ENCODE measurements at places on chromosomes 12 and 14.

- no peak for DNase-seq
Measured at GRCh38 chr12:111580737-111581136, 18.4 kb downstream of the ATXN2 start.

DNA sequence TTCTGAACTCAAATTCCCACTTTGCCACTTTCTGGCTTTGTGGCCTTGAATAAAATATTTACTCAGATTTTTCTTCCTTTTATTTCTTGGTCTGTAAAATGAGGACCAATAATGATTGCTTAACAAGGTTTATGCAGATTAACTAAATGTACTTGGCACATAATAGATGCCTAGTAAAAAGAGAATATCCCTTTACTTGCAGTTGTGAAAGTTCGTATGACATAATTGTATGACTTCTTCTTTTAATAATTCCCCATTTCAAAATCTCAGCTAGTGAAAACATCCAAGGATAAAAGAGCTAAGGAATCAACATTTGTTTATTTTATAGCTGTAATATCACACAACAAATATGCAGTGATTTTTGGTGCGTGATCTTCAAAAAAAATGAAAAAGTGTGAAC, 215.6 kb upstream of the ATP2B1 start:
- no peak for DNase-seq

GRCh38 chr12:32505067-32505945, 105.9 kb downstream of the FGD4 start:
- no peak for DNase-seq

GRCh38 chr14:35287431-35288013, 4.7 kb upstream of the PSMA6 start:
- DNase-seq, result no peak

- DNase-seq, result no peak
Measured at GRCh38 chr12:74293689-74294131, 243.9 kb upstream of the ATXN7L3B start.

DNA sequence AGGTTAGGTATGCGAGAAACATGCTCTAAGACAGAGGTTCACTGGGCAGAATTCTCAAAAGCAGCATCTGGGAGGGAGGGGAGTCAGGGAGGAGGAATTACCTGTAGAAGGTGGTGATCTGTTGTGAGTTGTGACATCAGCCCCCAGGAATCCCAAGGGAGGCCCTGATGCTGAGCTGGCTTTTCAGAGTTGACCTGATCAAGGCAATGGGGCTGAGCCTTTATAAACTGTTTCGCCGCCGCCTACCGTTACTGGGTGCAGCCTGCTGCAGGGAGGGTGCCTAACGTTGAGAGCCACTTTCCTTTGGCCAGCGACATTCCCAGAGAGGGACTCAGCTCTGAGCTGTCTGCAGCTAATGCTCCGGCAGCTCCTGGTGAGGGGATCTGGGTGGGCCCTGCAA, 257.9 kb upstream of the TMEM132C start:
- DNase-seq, result no peak

DNA sequence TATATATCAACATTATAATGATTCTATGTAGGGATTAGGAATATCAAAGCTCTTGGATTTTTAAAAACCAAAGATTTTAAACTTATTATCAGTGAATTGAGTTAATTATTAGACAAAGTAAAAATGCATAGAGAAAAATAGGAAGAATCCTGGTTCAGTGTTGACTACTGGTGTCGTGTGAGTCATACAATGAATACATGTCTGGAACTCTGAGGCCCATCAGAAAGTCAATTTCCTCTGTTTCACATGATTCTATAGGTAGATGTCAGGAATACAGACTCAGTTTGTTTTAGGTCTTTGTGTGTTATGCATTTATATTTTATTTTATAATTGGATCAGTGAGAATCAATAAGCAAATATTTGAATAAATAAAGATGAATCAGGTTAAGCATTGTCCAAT, 84.5 kb upstream of the RTL1 start:
- no peak for DNase-seq

DNA sequence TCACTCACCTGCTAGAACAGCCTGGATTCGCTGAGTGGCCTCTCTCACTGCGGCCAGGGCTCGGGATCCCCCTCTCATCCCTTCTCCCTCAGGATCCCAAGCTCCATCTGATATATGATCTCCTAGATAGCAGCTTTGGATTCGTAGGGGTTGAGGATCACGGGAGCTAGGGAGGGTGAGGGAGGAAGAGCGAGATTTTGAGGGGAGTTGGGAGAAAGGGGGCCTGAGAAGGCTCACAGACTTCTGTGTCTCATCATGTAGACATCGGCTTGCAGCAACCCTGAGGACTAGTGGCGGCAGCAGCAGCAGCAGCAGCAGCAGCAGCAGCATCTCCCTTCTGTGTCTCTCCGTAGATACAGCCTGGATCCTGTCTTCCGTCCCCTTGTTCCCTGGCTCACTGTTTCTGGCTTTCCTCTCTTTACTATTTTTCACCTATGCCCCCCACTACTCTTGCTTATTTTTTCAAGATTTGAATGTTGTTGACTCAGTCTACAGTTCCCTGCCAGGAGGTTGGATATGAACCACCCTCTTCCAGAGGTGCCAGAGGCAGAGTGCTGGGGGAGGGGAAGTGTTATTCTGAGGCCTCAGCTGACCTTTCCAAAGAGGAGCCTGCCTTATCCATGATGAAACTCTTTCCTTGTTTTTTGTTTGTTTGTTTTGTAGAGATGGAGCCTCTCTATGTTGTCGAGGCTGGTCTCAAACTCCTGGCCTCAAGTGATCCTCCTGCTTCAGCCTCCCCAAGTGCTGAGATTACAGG, at the start of gene CIROP:
Gene CIROP (minus strand): TSS at position 399 of the 757 bp plus-strand sequence. CDS start 69 bp downstream, at position 330.
- no peak for DNase-seq

DNA sequence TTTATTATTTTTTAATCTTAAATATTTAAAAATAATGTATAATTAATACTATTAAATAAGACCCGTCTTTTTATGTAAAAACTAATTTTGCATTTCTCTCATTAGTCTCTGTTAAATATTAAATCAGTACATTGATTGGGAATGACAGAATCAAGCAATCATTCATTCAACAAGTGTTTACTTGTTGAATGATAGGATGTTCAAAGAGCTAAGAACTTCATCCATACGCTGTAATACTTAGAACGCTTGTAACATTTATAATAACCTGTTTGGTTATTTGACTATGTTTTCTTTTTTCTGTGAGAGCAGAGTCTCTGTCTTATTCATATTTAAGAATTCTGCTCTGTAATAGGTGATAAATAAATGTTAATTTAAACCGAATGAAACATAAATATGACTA, 2.9 kb upstream of the BATF start:
- DNase-seq, result no peak

- DNase-seq, result no peak
Measured at GRCh38 chr12:8958066-8958465, 8.6 kb upstream of the M6PR start.

GRCh38 chr14:55126932-55127459, 2.1 kb upstream of the LGALS3 start:
- DNase-seq, result no peak

- no peak for DNase-seq
Measured at GRCh38 chr14:50551877-50552276, 8.1 kb upstream of the ATL1 start.

DNA sequence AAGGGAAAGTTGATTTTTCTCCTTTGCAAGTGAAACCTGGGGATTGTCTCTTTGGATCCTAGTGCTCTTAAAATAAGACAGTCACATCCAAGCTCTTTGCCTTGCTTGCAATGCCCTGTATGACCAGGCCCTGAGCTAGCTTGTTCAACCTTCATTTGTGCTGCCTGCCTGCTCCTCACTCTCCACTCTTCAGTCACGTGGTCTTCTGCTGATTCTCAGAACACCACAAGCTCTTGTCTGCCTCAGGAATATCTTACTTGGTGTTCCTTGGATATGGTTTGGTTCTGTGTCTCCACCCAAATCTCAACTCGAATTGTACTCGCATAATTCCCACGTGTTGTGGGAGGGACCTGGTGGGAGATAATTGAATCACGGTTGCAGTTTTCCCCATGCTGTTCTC, 318.7 kb downstream of the RMST start:
- no peak for DNase-seq
